Activated T-cell treated with anti-CD3 and anti-CD28 coated beads, Interleukin-2, amount 50 U/mL, for 72 hours (primary cell): ENCODE measurements at places on chromosomes 1 and 21. TPM values are rescaled to one million over a fixed set of nuclear protein-coding genes. Genes with fewer than 3 reads are reported as not detected.

- DNase-seq, result no peak
Observed at GRCh38 chr21:46622226-46622625, 13.2 kb upstream of the PRMT2 start.

DNA sequence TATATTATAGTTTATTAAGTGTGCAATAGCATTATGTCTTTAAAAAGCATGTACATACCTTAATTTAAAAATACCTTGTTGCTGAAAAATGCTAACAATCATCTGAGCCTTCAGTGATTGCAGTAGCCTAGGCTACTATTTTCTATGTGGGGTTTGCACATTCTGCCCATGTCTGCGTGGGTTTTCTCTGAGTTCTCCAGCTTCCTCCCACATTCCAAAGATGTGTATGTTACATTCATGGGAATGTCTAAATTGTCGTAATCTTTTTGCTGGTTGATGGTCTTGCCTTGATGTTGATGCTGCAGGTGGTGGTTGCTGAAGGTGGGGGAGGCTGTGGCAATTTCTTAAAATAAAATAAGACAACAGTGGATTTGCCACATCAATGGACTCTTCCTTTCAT is 12.5 kb downstream of the AADACL3 start:
- DNase-seq, result no peak

DNA sequence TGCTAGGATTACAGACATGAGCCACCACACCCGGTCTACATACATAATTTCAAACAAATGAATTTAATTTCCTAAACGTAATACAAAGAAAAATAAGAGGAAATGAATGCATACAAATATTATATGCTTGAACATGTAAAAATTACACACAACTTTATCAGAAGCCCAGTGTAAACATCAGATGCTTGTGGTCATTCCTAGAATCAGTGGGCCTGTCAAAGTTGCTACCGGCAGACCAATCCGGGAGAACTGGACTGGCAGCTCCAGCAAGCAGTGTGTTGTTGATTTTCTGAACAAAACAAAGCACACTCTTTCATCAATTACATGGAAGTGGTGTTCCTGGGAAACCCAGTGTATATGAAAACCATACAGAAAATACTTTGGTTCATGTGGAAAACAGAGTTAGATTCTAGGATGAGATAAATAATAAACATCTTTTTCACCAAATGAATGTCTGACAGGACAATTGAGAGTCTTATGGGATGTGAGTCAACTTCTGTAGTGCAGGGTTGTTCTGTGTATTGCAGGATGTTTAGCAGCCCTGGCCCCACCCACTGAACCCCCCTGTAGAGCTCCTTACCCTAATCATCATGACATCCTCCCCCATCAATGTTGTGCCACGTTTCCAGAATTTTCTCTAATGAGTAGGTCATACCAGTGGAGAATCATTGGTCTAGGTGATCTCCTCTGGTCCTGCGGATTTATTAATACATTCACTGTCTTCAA is 33.8 kb downstream of the MFSD2A start:
- no peak for DNase-seq

The CATSPERE gene
- 0.83 TPM for total RNA-seq

DNA sequence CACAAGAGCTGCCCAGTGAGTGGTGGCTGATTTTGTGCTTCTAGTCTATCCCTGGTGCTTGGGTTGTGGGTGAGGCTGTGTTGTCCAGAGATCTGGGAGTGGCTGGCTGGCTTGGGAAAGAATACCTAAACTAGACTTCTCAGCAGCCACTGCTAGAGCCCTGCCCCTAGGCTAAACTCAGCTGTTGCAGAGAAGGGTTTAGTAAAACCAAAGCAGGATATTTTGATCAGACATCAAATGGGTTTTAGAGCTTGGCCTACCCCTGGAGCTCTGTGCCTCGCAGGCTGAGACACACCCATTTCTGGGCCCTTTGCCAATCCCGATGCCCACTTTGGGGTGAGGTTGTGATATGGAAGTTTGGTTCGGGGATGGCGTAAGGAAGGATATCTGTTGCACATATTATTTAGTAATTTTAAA is 88.5 kb downstream of the UCK2 start:
- no peak for DNase-seq

DNA sequence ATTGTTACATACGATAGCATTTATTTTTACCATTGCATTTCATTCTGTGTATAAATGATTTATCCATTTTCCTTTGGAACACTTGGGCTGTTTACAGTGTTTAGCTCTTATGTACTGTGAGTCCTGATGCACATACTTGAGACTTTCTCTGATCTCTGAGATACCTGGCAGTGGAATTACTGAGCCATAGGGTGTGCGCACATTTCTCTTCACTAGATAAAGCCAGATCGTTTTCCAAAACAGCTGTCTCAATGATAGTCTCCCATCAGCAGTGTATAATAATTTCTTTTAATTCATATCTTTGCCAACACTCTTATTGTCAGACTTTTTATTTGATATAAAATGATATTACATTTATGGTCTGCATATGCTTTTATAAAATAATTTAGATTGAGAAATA is 66.2 kb downstream of the VPS13D start:
- no peak for DNase-seq

DNA sequence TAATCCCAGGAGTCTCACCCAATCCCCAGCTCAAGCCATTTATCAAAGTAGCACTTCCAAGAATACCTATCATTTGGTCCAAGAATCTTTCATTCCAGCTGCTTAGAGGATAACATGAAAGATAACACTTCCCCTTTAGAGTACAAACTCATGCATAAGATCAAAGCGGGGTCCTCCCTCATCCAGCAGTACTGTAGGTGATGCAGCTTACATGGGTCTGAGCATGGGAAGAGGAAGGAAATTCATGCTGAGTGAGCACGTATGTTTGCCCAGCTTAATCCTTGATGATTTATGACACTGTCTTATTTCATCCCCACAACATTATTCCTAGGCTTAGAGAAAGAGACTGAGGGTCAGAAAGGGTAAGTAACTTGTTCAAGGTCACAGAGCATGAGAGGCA is 167.1 kb upstream of the GJB5 start:
- no peak for DNase-seq

GRCh38 chr1:211710566-211711314 is 35.3 kb upstream of the NEK2 start:
- DNase-seq, result no peak

DNA sequence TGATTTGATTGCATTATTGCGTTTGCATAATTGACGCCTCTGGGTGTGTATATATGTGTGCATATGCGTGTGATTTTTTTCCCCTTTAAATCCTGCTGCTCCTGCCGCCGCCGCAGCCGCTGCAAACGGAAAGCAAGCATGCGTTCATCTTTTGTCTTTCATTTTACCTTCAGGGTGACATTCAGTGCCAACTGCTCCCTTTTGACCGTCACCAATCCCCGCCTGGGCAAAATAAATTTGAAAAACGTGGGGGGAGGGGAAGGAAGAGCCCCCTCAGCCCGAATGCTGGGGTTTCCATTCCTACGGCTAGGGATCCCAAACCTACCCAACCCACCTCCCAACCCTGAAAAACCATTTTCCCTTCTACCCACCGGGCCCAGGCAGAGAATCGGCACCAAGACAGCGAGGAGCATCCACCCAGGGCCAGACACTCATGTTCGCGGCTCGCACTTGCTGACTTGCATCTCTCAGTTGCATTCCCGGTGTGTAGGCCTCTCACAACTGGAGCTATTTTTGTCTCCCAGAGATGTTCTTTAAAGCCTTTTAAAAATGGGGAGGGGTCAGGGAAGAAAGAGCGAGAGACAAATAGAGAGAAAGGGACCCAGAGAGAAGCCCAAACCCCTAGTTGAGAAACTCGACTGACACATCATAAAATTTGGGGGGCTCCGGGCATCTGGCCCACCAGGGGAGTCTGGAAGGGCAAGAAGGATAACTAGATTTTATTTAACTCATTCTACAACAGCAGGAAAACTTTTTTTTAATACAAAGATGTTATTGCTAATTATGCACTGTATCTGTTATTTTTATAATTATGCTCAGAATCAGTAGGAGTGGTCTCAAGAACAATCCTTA is 367.1 kb upstream of the ESRRG start:
- DNase-seq, result no peak

The HUNK gene
- total RNA-seq, result not detected

The OTUD3 gene
- total RNA-seq, result 10.6 TPM

DNA sequence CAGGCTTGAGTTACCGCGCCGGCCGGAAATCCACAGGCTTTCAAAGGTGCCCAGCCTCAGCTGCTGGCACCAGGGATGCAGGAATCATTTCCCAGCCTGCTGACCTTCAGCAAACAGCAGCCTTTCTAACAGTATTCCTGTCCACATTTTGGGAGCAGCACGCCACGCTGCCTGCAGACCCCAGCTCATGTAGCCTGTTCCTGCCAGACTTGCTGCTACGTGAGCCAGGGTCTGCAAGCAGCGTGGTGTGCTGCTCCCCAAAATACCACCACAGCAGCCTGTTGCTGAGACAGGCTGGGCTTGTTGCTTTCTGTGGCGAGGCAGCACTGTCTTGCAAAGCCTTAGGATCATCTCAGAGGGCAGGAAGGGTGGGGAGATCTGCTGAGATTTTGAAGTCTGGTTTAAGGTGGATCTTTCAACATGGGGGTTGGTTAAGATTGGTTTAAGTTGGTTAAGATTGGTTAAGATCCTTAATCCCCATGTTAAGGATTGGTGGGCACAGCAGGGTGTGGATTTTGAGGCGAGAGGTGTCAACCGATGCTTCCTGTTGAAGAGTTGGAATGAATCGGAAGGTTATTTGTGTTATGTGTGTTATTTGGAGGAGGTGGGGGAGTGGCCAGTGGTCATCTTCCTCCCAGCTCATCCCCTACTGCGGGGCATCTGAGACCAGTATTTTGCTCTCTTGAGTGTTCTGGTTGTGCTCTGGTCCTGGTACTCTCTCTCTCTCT is 12.9 kb downstream of the FAAH start:
- DNase-seq, result no peak

DNA sequence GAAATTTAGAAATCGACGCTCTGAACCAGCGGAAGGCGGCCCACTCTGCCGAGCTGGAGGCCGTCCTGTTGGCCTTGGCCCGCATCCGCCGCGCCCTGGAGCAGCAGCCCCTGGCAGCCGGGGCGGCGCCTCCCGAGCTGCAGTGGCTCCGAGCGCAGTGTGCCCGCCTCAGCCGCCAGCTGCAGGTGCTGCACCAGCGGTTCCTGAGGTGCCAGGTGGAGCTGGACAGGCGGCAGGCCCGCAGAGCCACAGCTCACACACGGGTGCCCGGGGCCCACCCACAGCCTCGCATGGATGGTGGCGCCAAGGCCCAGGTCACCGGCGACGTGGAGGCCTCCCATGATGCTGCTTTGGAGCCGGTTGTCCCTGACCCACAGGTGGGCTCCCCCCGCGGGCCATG is 47.0 kb upstream of the DIP2A start:
- no peak for DNase-seq

- no peak for DNase-seq
Observed at GRCh38 chr1:7373876-7374562, 397.1 kb upstream of the VAMP3 start.

DNA sequence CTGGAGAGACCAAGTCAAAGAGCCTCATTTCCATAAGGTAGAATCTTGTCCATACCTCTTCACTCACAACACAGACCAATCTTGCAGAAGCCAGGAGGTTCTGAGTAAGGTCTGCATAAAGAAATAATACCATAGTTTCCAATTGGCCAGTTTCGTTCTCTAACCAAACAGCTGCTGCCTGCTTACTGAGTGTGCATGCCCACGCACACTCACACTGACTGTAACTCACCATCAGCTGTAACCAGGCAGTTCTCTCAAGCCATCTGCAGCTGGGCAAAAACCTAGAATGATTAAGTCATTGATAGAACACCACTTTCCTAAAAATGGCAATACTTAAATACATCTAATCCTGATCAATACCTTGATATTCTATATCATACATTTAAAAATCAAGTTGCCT is 106.6 kb upstream of the VAV3 start:
- no peak for DNase-seq

The ZFP69B gene
- 7.4 TPM for total RNA-seq

The SLC26A9 gene
- total RNA-seq, result not detected

The CACNA1S gene
- not detected for total RNA-seq

DNA sequence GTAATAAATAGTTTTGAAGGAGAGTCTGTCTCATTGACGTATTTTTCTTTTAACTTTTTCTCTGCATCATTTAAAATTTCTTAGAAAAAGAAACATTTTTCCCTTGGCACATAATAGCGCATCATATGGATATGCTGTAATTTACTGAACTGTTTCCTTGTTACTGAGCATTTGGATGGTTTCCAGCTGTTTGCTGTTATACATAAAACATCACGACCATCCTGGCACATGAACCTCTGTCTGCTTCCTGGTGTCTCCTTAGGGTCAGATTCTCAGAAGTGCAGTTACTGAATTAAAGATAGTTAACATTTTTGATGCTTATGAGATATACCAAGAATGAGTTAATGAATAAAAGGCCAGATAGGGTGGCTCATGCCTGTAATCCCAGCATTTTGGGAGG is 67.2 kb downstream of the BACE2 start:
- DNase-seq, result no peak

DNA sequence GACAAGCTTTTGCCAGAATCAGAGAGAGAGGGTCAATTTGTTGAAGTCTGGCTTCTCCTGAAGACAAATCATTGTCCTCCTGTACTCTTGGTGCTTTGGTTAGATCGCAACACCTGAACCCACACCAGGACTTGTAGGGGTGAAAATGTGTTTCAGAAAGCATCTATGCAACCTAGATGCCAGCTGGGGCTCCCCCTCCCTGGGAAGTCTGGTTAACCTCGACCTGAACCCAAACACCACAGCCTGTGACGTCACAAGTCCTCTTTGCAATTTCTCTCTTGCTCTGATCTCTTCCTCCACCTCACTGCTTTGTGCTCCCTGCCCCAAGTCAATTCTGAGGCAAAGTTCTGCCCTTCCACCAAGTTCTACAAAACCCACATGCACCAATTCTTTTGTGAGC is 42.8 kb upstream of the USP24 start:
- DNase-seq, result peak; percentile 40

- DNase-seq, result no peak
Observed at GRCh38 chr1:110328274-110328673, 10.9 kb upstream of the RBM15 start.

The KRTAP19-3 gene
- not detected for total RNA-seq

The MAP1LC3C gene
- not detected for total RNA-seq

The LMOD1 gene
- total RNA-seq, result not detected

DNA sequence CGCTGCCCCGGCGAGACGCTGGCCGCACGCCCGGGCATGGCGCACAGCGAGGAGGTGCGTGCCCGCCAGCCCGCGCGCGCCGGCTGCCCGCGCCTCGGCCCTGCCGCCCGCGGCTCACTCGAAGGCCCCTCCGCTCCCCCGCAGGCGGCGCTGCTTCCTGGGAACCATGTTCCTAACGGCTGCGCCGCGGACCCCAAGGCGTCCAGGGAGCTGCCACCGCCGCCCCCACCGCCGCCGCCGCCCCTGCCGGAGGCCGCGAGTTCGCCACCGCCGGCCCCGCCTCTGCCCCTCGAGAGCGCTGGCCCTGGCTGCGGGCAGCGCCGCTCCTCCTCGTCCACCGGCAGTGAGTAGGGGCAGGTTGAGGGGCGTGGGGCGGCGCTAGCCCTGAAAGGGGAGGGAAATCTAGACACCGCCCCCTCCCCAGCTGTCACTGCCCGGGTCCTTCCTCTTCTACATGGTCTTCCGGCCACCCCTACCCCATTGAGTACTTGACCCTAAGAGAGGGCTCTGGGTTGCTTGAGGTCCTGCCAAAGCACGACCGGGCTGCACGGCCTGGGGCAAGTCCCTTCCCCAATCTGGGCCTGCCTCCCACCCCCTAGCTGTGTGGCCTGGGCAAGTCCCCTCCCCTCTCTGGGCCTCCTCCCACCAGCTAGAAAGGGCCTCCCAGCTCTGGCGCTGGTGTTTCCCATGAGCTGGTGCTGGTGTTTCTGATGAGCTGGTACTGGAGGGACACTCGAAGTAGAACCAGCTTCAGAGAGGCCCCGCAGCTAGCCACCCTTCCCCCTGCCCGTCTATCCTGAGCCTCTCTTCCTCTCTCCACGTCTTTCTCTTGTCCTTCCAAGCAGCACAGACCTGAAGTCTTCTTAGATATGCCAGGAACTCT is 17.0 kb downstream of the TNFRSF25 start:
- DNase-seq, result peak; percentile 41

The ICOSLG gene
- total RNA-seq, result 2.6 TPM

The RYR2 gene
- total RNA-seq, result 0.02 TPM
